ENCODE measurements at places on chromosomes 1 and 21.

DNA sequence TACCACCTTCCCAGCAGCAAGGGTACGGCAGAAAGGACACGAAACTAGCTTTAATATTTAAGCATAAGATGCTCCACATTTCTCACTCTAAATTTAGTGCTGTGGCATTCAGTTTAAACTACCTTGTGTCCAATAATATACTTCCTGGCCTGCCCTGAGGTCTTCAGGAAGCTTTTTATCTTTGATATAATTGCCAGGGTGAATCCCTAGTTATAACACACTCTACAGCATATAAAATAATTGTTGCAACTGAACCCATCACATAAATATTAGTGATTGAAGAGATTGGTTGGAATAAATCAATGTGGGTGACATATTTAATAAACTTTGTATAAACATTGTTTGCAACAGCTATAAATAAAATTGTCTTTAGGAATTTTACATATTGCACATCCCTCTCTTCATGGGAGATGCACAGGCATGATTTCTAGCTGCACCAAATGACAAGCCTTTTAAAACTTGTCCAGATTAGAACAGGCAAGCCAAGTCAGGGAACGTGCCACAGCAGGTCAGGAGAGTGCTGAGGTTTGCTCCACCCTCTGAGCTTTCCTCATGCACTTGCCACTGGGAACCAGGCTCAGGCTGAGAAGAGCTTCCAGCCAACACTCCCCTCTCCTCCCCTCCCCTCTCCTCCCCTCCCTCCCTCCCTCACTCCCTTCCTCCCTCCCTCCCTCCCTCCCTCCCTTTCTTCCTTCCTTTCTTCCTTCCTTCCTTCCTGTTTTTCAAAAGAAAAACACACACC lies 623.2 kb upstream of the PKN2 start:
- DNase-seq, result no peak

DNA sequence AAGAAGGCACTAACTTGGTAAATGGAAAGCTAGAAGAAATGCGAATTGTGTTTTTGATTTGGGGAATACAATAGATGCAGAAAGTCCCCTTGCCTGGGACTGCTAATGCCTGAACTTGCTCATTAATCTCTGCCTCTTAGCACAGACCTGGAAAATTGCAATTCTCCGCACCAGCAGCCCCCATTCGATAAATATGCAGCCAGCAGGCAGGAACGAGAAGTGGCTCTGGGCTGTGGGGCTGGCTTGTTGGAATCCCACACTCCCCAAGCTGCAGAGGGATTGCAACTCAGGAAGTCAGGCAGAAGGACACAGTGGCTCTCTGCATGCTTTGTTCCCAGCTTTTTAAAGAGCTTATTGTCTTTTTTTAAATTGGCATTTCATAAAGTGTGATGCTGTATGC lies 51.3 kb downstream of the PCP4 start:
- no peak for DNase-seq

- no peak for DNase-seq
These were observed 72.0 kb upstream of the FAM20B start for GRCh38 chr1:178953538-178954324.

DNA sequence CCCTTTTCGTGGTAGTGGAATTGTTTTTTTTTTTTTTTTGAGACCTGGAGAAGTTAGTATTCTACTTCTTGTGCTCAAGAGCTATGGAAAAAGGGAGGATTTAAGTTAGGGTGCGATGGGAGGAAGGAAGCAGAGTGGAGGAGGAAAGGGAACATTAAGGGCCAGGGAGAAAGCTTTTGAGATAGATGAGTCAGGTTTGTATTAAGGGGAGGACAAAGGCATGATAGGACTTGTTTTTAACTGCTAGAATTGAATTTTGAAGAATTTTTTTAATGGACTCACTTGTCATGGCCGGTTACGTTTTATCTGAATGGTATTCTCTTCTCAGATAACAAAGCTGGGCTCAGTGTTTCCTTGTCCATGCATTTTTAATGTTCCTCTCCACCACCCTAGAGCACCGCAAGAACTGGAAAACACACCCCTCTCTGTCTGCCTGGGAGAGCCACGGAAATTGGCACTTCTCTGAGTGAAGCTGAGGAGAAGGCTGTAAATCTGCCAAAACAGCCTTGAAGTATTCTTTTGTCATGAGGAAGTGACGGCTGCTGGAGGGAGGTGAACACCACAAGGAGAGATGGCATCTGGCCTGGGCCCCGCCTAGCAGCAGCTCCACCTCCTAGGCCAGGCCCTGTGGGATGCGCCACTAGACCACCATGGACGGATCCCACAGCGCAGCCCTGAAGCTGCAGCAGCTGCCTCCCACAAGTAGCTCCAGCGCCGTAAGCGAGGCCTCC lies 3.5 kb downstream of the NIPAL3 start:
- no peak for DNase-seq

- no peak for DNase-seq
These were observed 31.4 kb downstream of the EPS15 start for GRCh38 chr1:51487628-51488027.

- DNase-seq, result no peak
These were observed 4.1 kb downstream of the PPM1J start for GRCh38 chr1:112711041-112711440.

DNA sequence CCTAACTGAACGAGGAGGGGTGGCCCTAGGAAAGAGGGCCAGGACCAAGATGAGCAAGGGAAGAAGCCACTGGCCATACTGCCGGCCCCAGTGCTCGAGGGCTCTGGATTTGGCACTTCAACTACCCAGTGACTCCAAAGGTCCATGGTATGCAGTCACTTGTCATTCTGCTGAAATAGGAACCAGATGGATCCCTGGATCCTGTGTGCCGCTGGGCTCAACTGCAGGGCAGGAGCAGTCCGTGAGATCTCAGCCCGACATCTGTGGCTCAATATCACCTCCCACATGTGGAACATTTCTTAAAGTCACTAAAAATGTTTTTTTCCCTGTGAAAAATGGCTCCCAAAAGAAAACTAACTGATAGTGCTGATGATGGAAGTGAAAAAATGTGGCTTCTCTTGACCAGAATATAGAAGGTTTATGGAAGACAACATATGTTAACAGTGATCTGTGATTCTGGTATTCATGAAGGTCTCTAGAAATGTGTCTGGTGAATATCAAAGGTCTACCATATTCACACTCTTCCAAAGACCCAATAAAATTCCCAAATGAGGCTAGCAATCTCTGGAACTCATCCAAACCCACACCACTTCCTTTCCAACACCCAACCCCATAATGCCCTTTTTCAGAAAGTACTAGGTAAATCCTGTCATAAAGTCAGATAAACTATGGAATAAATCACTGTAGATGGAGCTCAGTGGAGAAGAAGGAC lies 24.1 kb downstream of the PAFAH2 start:
- DNase-seq, result no peak

GRCh38 chr1:63674238-63674864 lies 81.1 kb downstream of the PGM1 start:
- DNase-seq, result peak; percentile 55

DNA sequence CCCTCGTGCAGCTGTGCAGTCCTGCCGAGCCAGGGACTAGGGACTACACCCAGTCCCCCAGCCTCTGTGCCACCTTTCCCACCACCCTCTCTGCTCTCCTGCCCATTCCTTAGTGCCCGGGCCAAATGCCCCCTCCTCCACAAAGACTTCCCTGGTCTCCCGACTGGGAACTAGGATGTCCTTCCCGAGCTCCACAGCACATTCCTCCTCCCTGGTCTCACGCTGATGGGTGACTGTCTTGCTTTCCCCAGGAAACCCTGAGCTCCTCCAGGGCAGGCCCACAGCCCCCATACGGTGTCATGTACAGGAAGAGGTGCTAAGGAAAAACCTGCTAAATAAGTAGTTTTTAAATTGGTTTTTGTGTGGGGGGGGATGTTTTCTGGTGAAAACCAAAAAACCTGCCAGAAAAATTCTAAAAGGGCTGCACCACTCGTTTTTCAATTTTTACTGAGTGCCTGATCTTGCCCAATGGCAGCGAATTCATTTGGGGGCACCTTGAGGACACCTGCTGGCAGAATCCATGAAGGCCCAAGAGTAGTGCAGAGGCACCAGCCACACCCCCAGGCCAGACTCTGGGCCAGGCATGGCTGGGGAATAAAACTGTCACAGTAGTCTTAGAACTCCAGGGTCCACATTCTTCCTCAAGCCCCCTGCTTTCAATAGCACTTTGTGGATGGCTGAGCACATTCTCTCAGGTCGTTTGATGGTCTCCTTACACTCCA lies 50.4 kb downstream of the GLIS1 start:
- DNase-seq, result no peak

- DNase-seq, result no peak
These were observed 87.7 kb downstream of the LTN1 start for GRCh38 chr21:28904961-28905435.

DNA sequence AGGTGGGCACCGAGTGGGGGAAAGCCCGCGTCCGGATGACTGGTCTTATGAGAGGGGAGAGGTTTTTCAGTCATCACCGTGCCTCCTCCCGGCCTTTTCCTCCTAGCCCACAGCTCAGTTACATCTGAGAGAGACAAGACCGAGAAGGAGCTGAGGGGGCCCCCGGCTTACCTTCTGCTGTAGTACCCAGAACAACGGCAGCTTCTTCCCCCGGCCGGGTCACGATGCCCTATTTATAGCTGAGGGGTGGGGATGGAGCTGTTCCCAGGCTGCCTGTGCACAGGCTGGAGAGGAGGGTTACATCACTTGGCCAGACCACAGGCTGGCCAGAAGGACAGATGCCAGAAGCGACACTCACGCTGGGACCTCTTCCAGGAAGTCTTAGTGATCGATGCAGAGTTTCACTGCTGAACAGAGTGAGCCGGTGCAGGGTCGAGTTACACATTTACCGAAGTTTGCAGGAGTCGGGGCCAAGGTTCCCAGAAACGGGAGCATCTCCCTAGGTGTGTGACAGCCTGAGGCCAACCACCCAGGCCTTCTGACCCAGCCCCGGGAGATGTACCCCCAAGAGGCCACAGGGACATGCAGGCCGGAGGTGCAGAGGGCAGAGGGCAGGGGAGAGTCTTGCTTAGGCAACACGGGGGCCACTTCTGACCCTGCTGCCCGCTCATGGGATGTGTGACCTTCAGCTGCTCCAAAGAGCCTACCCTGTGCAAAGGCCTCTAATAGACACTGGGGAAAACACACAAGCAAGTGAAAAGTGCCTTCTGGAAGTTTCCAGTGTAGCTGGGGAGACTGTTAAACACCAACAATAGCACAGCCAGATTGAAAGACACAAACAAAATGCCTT lies at the start of gene AGT:
Gene AGT (minus strand): TSS at position 208 of the 850 bp plus-strand sequence. CDS start 3,299 bp downstream, outside the sequence.
- no peak for DNase-seq

DNA sequence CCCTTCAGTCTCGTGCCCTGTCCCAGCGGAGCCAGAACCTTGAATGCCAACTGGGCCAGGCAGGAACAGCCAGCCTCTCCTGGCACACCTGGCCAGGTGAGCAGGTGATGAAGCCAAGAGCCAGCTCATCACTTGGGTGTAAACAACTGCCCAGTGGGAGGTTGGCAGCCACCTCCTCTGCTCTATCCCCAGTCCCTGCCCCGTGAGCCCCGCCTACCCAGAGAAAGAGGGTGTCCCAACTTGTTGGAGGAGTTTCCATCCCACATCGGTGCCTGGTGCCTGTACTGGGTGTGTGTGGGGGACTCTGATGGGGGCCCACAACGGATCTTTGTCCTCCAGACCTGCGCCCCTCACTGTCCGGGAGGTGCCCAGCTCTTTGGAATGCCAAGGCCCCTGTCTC lies 17.8 kb upstream of the FAM131C start:
- no peak for DNase-seq

GRCh38 chr1:75765697-75766355 lies 20.2 kb upstream of the RABGGTB start:
- no peak for DNase-seq

DNA sequence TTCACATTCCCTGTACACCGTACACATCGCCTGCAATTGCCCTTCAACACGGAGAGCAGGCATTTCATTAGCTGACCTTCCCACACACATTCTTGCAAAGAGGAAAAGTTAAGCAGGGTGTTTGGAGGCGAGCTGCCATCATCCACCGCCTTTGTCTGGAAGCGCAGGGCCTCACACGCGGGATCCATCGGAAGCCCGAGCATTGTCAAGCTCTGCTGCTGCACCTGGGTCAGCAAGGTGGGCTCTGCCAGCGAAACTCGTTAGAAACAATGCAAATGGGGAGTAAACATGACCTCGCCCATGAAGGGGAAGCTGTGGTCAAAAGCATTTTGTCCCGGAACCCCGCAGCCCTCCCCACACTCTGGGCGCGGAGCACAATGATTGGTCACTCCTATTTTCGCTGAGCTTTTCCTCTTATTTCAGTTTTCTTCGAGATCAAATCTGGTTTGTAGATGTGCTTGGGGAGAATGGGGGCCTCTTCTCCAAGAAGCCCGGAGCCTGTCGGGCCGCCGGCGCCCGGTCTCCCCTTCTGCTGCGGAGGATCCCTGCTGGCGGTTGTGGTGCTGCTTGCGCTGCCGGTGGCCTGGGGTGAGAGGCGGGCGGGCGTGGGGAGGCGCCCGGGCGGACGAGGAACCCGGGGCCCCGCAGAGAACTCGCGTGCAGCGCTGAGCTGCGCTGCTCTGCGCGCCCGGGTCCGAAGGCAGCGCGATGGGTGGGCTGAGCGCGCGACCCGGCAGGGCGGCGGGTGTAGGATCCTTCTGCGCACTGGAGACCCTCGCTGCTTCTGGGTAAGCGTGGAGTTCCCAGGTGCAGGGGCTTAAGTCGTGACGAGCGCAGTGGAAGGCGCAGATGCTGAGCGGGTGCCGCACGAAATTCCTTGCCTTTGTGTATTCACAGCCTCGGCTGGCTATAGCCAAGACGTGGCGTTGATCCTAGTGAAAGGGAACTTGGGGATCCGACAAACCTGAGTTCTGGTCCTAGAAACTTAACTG lies at the start of gene CR1:
Gene CR1 (plus strand): TSS at position 357 of the 992 bp plus-strand sequence. CDS start 111 bp downstream, at position 468.
- DNase-seq, result no peak

DNA sequence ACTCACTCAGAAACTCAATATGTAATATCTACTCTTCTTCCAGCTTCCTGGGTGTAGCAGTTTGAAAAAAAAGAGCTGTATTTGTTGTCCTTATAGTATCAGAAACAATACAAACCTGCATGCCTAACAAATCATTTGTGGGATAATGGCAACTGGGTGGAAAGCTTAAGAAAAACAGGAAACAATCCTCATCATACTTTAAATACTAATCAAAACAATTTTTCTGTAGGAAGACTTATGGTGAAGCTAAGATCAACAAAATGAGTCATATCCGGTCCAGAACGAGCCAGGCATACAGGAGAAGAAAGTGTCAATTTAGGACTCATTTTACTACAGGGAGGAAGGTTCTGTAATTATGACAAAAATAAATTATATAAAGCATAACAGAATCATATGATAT lies 181.8 kb upstream of the ADGRL4 start:
- no peak for DNase-seq

Measured in NCI-H460 (cell line).